Effector CD8-positive, alpha-beta T cell (primary cell): ENCODE measurements at places on chromosomes 1 and 21.
A peak's percentile ranks its signal among the peaks of the same experiment; 100 is the strongest.

DNA sequence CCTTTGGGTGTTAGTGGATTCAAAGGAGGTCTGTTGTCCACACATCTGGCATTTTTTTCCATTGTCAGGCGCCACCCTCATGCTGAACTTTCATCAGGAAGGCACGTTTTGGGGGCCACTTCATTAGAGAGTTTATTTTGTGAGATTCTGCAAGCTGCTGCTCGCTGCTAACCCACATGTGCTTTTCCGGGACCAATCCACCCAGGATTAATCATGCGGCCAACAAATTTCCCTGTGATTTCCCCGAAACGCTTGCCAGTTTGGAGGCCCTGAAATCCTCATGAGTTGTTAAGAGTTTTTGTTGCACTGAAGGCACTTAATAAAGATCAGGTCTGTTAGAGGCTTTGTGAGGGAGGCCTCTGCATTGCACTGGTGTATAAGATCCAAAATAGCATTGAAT, 2.4 kb downstream of the PDPN start:
- no peak for DNase-seq

- no peak for DNase-seq
Measured at GRCh38 chr1:27521861-27522431, 32.0 kb upstream of the WASF2 start.

DNA sequence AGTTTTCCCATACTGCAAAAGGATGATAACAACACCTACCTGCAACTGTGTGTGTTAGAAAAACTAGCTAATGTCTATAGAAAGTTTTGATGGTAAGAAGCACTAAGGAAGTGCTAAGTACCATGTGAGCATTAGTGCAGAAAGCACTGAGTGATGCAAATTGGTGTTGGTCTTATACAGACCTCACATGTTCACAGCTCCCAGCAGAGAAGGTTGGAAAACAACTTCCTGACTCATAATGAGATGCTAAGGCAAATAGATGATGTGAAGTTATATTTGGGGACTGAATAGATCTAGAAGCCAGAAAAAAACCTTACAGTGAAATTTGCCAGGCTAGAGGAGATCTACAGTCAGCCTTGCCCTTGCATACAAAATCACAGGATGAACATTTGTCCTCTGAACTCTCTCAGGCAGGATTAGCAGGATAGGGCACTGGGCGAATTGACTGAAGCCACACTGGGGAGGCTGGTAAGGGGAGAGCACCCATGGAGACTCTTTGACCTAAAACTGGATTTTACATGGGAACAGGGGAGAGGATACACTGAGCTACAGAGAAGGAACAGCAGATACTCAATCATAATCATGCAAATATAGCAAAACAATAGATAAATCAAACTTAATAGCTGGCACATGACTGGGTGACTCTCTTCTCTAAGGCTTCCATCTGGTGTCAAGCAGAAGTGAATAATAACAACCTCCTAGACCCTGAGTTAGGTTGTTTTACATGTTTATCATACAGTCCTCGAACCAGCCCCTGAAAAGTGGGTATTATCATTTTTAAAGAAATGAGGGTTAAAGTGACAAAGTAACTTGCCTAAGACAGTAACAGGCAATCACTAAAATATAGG, 61.3 kb downstream of the ASTN1 start:
- DNase-seq: no peak

DNA sequence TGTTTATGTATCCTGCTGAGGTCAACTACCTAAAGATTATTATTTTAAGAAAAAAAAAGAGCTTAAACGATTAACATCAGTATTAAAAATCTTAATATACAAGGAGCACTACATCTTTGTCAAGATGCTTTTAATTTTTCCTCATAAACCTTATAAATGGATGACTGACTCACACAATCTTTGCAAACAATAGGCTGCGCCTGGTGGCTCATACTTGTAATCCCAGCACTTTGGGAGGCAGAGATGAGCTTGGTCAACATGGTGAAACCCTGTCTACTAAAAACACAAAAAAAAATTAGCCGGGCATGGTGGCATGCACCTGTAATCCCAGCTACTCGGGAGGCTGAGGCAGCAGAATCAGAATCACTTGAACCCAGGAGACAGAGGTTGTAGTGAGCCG, 1.7 kb downstream of the KHDC4 start:
- DNase-seq: no peak

DNA sequence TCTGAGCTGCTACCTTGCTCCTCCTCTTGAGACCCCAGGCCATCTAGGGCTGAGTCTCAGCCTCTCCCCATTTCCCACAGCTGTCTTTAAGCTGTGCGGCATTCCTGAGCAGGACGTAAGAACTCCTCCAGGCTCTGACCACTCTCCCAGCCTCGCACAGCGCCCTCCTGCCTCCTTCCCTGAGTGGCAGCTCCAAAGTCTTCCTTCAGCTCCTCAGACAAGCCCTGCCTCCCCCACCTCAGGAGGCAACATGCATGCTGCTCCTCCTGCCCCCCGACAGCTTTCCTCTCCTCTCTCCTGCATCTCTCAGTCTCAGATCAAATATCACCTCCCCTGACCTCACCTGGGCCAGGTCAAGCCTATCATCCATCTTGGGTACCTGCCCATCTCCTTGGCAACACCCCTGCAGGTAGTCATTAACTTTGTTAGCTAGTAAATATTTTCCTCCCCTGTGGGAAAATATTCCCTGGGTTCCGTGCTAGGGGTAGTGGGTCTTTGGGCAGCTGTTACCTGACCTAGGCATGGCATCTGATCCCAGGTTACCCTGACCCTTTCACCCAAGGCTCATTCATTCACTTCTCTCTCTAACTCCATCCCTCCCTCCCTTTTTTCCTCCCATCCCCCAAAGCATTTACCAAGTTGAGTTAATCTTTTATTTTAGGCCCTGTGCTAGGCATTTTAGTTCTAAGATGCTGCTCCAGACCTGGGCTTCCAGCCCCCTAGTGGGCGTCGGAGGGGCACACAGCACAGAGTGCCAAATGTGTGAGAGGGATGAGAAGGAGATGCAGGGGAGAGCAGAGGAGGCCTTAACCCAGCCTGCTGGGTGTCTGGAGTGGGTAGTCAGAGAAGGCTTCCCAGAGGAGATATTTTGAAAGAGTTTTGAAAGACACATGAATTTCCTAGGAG, 419.9 kb downstream of the PTPRU start:
- DNase-seq: no peak

DNA sequence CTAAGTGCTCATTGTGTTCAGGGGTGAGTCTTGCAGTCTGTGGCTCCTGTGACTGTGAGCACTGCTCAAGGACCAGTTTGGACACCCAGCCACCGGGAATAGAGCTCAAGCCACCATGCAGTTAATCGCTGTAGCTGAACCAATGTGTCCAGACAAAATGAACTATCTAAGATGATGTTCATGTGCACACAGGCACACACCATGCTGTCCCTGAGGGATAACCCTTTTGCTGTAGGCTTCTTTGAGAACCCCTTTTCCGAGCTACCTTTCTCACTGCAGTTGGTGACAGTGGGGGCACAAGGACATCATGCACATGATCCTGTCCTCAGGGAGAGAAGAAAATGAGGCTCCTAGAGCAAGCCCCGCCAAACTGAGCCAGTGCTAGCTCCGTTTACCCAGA, 50.6 kb upstream of the CTBS start:
- no peak for DNase-seq

DNA sequence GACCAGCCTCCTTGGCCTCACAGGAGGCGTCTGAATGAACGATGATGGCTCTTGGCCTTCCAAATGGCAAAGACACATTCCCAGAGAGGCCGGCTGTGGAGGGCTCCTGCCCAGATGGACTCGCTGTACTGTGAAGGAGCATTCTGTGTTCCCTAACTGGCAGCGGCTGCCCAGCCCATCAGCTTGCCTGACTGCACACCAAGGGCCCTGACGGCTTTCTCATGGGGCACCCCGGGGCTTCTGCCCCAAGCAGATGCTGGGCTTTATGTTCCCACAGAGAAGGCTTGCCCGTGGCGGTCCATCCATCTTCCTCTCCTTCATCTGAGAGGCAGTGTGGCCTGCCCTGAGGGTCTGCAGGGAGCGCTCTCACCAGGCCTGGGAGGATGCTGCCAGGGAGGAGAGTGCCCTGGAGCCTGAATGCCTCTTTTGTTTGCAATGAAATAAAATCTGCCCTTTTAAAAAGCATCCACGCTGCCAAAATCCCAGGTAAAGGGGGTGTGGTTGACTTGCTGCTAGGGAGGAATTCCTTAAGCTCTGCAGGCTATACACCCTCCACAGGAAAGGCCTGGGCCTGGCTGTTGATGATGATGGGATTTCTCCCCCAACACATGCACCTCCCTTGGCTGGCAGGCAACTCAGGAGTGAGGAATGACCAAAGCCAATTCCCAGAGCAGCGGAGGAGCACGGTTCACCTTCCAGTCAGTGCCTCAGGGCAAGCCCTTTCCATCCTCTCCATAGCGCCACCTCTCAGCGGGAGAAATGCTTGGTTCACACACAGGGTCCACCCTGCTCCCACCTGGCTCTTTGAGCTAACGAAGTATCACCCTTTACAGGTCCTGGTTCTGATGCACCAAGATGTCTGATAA, 84.6 kb upstream of the SSX2IP start:
- DNase-seq: no peak

DNA sequence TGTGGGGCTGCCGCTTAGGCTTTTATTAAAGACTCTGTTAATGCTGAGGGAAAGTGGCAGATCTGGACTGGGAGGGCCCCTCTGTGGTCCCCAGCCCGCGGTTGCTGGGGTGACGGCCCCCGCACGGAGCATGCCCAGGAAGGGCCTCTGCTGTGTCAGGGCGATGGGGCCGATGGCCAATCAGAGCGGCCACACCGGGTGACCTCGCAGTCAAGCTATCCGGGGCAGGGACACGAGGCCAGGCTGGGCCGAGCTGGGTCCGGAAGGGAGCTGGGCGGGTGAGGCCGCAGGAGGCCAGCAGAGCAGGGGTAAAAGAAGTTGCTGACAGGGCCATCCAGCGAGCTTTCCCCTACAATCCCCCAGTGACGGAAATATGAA, 145.1 kb downstream of the CASZ1 start:
- no peak for DNase-seq

- DNase-seq: no peak
Measured at GRCh38 chr21:28627691-28628090, 365.0 kb downstream of the LTN1 start.

DNA sequence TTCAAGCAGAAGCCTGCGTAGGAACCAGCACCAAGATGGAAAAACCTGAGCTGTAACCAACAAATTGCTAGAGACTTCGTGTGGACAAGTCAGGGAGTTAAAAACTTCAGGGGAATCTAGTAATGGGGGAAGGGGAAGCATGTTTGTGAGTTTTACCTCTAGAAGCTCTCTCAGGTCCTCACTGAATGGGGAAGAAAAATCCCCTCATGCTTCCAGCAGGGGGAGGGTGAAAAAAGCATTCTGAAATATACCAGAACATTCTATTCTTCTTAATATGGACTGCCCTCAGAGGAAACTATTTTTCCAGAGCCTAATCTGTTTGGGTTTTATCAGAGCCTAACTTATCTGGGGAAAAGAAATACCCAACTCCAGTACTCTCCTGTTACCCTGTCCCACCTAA, 28.6 kb downstream of the GNG12 start:
- no peak for DNase-seq

DNA sequence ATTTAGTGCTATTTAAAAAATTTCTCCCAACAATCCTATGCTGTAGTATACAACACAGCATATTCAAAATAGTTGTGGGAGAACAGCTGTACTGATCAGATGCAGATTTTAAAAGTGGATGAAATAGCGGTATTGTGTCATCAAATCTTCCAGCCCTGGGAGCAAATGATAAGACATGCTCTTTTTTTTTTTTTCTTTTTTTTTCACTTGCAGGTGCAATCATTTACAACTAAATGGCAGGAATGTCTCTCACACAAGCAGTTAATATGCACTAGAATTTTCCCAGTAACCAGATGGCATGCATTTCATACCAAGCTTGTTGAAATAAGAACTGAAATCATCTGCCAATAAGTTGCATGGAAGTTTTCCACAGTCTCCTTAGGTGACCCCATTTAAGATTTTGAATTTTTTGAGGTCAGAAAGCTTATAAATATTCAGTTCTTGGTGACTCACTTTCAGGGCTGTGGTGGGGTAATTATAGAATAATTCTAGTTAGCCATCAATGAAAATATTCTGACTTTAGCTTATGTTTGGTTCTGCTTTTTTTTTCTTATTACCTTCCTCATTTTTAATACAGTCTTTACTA, 623.9 kb upstream of the NR5A2 start:
- DNase-seq: no peak

DNA sequence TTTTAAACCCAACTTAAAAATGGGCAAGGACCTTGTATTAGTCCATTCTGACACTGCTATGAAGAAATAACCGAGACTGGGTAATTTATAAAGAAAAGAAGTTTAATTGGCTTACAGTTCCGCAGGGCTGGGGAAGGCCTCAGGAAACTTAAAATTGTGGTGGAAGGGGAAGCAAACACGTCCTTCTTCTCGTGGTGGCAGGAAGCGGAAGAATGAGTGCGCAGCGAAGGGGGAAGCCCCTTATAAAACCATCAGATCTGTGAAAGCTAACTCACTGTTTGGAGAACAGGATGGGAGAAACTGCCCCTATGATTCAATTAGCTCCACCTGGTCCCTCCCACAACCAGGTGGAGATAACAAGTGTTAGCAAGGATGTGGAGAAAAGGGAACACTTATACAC, 237.7 kb downstream of the SEC16B start:
- no peak for DNase-seq

GRCh38 chr1:62613325-62613727, 16.0 kb downstream of the ANGPTL3 start:
- DNase-seq: no peak

- peak; percentile 49 for DNase-seq
Measured at GRCh38 chr1:87331365-87332241, 2.9 kb downstream of the LMO4 start.

- no peak for DNase-seq
Measured at GRCh38 chr1:85822696-85823095, 114.5 kb upstream of the ZNHIT6 start.

GRCh38 chr1:205438213-205439158, 16.6 kb upstream of the LEMD1 start:
- DNase-seq: no peak

DNA sequence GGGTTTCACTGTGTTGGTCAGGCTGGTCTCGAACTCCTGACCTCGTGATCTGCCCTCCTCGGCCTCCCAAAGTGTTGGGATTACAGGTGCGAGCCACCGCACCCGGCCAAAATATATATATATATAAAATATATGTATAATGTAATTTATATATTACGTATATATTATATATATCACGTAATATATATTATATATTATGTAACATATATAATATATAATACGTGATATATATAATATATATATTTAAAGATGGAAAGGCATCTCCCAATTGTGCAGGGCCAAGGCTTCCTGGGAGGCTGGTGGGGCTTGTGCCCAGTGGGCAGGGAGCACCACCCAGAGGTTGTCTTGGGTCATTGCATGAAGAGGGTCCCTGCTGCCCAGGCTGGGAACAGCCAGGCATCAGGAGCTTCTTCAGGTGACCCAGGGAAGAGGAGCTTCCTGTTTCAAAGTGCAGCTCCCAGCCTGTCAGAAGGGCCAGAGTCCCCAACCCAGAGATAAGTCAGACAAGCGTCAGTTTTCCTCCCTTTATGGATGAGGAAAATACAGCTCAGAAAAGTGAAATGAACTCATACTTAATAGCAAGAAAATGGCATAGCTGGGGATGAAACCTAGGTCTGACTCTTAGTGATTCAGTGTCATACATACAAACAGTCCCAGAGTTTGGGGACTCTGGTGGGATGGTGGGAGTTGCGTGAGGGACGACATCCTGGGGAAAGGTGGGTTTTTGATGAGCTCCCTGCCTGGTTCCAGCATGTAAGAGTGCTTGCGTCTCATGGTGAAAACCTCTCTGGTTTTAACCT, 12.0 kb downstream of the UBE2Q1 start:
- DNase-seq: peak; percentile 18
